ENCODE measurements at places on chromosomes 2 and 18.

DNA sequence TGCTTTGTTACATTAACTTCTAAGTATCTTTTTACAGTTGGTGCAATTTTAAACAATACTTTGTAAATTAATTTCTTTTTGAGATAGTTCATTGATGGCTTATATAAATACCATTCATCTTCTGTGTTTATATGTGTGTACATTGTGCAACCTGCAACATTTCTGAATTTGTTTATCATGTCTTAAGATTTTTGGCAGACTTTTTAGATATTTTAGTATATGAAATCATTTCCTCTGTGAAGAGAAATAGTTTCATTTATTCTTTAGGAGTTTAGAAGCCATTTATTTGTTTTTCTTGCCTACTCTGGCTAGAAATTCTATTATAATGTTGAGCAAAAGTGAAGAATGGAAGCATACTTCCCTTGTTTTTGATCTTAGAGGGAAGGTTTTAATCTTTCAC lies 337.8 kb upstream of the DSEL start:
- H3K27ac ChIP-seq, result no peak overlapping the region
- H3K4me1 ChIP-seq, result no peaks in the 10 kb centered on the region
- no peak overlapping the region for H3K4me3 ChIP-seq
- no peaks in the 10 kb centered on the region for H3K36me3 ChIP-seq

- H3K27me3 ChIP-seq, result no peaks in the 10 kb centered on the region
- no peaks in the 10 kb centered on the region for H3K36me3 ChIP-seq
- H3K4me1 ChIP-seq, result 0 out of 2 replicates have a peak, but pooled peaks cover 3% of the 10 kb centered on the region
- DNase-seq, result no peak
- H3K4me3 ChIP-seq, result no peak overlapping the region
Observed at GRCh38 chr18:79275992-79276391, 119.7 kb upstream of the NFATC1 start.

DNA sequence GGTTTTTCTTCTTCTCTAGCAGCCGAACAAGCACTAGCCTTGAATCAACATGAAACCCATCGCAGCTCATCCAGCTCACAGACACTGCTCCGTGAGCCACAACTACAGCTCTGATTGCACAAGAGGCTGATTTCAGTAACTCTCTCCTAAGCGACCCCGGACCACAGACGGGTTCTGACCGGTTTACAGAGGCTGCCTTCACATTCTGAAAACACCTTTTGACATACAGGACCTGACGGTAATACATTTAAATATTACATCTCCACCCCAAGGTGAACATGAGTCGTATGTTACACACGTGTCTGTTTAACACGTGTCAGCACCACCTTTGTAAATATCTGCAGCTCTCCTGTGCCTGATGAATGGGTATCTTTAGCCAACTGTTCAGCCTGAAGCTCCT lies 120.7 kb downstream of the TMEM18 start:
- no peak for DNase-seq
- no peaks in the 10 kb centered on the region for H3K4me1 ChIP-seq
- no peak overlapping the region for H3K4me3 ChIP-seq
- H3K27ac ChIP-seq, result no peak overlapping the region

DNA sequence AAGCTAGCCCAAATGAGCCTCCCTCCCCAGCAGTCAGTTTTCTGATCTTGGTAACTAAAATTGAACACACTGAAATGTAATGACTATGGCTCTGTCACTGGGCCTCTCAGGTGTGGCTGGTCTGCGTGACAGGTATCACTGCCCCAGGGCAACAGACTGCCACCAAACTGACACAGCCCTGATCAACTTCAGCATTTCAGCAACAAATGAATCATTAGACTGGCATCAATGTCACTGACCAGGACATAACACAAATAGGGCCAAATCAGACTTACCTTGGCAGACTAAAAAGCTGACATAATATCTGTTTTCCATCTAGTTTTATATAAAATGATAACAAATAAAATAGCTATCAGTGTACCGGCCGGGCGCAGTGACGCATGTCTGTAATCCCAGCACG lies 290.8 kb upstream of the CHAC2 start:
- H3K4me3 ChIP-seq, result no peak overlapping the region
- no peak overlapping the region for H3K27ac ChIP-seq
- H3K4me1 ChIP-seq, result no peaks in the 10 kb centered on the region
- H3K27me3 ChIP-seq, result no peaks in the 10 kb centered on the region
- no peak for DNase-seq

GRCh38 chr2:96830044-96830562 lies 13.7 kb downstream of the ANKRD23 start:
- peaks cover 2% of the 10 kb centered on the region for H3K36me3 ChIP-seq
- peaks cover 7% of the 10 kb centered on the region for H3K4me1 ChIP-seq
- no peak overlapping the region for H3K27ac ChIP-seq
- no peak overlapping the region for H3K4me3 ChIP-seq
- DNase-seq, result no peak

DNA sequence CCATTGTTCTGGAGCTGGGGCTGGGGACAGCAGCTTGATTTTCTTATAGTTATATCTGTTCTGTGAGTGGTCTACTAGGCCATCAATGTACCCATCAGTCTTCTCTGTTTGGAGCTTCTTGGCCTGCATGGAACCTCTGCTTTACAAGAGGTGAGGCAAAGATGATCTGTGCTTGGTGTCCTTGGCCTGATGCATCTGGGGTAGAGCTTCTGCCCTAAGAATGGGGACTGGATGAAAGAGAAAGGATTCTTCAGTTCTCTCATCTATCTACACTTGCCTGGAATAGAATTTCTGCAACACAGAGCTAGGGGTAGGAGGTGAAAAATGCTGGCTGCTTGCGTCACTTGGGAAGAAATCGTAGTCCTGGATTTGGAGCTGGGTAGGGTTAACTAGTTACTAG lies 46.2 kb downstream of the ACSL3 start:
- peaks cover 83% of the 10 kb centered on the region for H3K4me1 ChIP-seq
- no peak overlapping the region for H3K4me3 ChIP-seq
- H3K36me3 ChIP-seq, result 0 out of 2 replicates have a peak, but pooled peaks cover 11% of the 10 kb centered on the region
- H3K27me3 ChIP-seq, result no peaks in the 10 kb centered on the region
- no peak for DNase-seq

DNA sequence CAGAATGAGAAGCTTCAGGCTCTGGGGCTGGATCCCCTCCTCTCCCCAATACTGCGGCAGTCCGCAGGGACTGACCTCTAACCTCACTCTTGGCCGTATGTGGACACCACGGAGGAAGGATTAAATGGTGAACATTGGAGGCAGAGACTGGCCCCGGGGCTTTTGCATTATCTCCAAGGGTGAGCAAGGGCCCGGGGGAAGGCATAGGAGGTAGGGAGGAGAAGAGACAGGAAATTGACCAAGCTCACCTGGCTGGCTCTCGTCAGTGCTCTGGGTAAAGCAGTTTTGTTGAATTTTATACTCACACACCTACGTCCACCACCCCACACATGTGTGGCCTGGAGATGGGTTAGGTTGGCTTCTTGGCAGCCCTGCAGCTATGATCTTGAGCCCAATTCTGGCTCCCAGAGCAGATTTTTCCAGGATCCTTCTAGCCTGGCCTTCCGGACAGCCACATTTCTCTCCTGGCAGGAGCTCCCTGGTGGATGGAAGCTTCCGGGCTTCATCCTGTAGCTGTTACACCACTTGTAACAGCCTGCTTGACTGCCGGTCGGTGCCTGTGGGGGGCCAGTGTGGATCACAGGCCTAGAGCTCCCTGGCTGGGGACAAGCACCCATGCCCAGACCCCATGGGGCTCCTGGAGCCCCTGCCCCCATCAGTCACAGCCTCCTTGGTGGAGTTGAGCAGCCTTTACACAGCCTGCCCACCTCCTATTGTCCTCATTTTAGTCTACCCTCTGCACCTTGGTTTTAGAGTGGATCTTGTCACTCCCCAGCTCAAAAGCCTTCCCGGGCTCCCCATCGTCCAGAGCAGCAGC lies 7.6 kb downstream of the ITM2C start:
- H3K4me1 ChIP-seq, result peaks cover 36% of the 10 kb centered on the region
- H3K4me3 ChIP-seq, result no peak overlapping the region

GRCh38 chr2:105739944-105740530 lies 4.7 kb upstream of the NCK2 start:
- no peaks in the 10 kb centered on the region for H3K36me3 ChIP-seq
- H3K4me1 ChIP-seq, result peaks cover 6% of the 10 kb centered on the region
- no peaks in the 10 kb centered on the region for H3K27me3 ChIP-seq
- no peak overlapping the region for H3K27ac ChIP-seq

- H3K27ac ChIP-seq, result no peak overlapping the region
- no peak for DNase-seq
- peaks cover 9% of the 10 kb centered on the region for H3K36me3 ChIP-seq
Observed at GRCh38 chr2:43519643-43520221, 76.1 kb downstream of the THADA start.

- DNase-seq, result no peak
- H3K4me3 ChIP-seq, result no peak overlapping the region
- H3K27ac ChIP-seq, result no peak overlapping the region
- peaks cover 13% of the 10 kb centered on the region for H3K4me1 ChIP-seq
Observed at GRCh38 chr2:171102802-171103201, 57.9 kb downstream of the TLK1 start.

- no peak overlapping the region for H3K27ac ChIP-seq
- no peak overlapping the region for H3K4me3 ChIP-seq
- no peaks in the 10 kb centered on the region for H3K27me3 ChIP-seq
- H3K36me3 ChIP-seq, result no peaks in the 10 kb centered on the region
Observed at GRCh38 chr18:66971960-66972359, 368.1 kb upstream of the CDH19 start.

DNA sequence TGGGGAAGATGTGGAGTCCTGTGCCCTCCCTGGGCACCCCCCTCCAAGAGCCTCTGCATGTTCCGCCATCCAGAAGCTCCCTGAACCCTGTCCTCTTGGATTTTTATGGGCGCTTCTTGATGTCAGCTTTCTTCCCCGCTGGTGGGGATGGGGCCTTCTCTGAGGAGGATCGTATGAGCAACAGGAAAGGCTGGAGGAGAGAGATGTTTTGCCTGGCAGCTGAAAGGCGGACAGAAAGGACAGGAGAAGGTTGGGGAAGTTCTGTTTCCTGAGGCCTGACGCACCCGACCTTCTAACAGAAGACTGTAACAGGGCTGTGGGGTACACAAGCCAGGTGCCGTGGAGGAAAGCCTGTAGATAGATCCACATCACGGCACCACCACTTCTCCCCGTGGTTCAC lies 238.8 kb downstream of the LDLRAD4 start:
- H3K4me3 ChIP-seq, result no peak overlapping the region
- no peaks in the 10 kb centered on the region for H3K36me3 ChIP-seq
- H3K27ac ChIP-seq, result no peak overlapping the region
- H3K4me1 ChIP-seq, result no peaks in the 10 kb centered on the region
- DNase-seq, result no peak
- H3K27me3 ChIP-seq, result no peaks in the 10 kb centered on the region

GRCh38 chr2:106129150-106129549 lies 65.0 kb downstream of the UXS1 start:
- no peak overlapping the region for H3K4me3 ChIP-seq
- no peaks in the 10 kb centered on the region for H3K36me3 ChIP-seq
- no peak for DNase-seq
- H3K27ac ChIP-seq, result no peak overlapping the region
- H3K4me1 ChIP-seq, result peaks cover 9% of the 10 kb centered on the region

DNA sequence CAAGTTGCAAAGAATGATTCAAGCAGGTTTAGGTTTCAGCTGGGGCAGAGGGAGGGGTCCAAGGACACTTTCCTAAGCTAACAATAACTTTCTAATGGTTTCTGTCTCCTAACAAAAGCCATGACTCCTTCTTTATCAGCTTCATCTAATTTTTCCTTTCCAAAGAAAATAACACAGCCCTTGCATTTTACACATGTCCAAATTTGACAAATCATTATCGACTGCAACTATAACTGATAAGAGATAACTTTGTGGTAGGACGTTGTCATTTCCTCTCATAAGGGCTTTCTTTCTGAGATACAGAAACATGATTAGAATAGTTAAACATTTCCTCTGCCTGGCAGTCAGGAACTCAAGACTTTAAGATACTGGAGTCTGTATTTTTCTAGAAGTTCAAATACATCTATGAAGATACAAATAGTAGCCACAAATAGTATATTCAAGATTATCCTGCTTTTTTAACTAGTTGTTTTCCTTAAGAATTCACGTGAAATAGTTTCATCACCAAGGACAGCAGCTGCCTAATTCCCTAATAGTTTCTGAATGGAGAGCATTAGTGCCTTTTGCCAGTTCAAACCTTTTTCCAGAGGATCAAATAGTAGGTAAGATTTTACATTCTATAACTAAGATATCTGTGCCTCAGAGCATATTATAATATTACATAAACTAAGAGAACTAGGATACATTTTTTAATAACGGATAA lies 263.2 kb downstream of the EXOC6B start:
- H3K36me3 ChIP-seq, result no peaks in the 10 kb centered on the region
- H3K27me3 ChIP-seq, result no peaks in the 10 kb centered on the region
- H3K27ac ChIP-seq, result no peak overlapping the region
- no peak for DNase-seq

DNA sequence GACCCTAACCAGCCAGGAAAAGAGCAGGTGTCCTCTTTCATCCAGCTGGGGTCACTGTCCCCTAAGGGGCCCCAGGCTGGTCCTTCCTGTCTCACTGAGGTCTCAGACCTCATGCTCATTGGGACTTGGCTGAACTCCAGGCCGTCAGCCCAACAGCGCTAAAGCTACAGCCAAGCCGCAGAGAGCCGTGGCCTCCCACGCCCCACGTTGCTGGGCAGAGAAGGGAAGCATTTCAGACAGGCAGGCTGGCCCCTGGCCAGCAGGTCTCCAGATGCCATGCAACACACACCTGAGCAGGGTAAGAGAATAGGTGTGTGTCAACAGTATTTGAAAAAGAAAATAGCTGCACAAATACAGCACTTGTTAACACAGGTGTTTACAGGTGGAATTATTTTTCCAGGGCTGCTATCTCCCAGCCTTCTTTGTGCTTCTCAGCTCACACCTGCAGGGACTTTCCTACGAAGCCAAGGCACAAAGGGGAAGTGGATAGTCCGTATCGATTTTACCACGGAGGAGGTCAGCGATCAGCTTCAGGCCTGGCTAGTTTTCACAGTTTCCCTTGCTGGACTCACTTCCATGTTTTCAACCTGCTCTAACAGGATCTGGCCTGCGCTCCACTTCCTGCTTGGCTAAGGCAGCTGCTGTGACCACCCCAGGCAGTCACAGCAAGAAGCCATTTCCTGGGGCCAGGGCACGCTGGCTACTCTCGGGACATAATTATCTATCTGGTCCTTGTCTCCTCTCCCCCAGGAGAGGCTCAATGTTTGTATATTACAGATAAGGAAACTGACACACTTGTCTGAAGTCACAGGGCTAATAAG lies 156.1 kb upstream of the ID2 start:
- H3K4me1 ChIP-seq, result peaks cover 34% of the 10 kb centered on the region
- no peaks in the 10 kb centered on the region for H3K27me3 ChIP-seq
- H3K27ac ChIP-seq, result no peak overlapping the region
- H3K4me3 ChIP-seq, result peak overlapping the region; percentile 19
- H3K36me3 ChIP-seq, result no peaks in the 10 kb centered on the region

GRCh38 chr2:239106314-239106908 lies 258.5 kb downstream of the TWIST2 start:
- H3K27ac ChIP-seq, result no peak overlapping the region
- peak; percentile 76 for DNase-seq
- H3K27me3 ChIP-seq, result no peaks in the 10 kb centered on the region
- H3K36me3 ChIP-seq, result no peaks in the 10 kb centered on the region
- H3K4me3 ChIP-seq, result no peak overlapping the region

- peaks cover 11% of the 10 kb centered on the region for H3K4me1 ChIP-seq
- H3K27me3 ChIP-seq, result no peaks in the 10 kb centered on the region
- H3K4me3 ChIP-seq, result no peak overlapping the region
- peak; percentile 55 for DNase-seq
Observed at GRCh38 chr2:42096869-42097591, 49.2 kb downstream of the PKDCC start.

GRCh38 chr2:35035883-35036282 lies 1319.7 kb upstream of the CRIM1 start:
- no peak overlapping the region for H3K27ac ChIP-seq
- H3K4me1 ChIP-seq, result no peaks in the 10 kb centered on the region
- no peak overlapping the region for H3K4me3 ChIP-seq
- no peaks in the 10 kb centered on the region for H3K36me3 ChIP-seq
- DNase-seq, result no peak
- H3K27me3 ChIP-seq, result no peaks in the 10 kb centered on the region
